Mucosa of gallbladder (tissue), 1 donor: ENCODE measurements at places on chromosomes 2 and 18.

DNA sequence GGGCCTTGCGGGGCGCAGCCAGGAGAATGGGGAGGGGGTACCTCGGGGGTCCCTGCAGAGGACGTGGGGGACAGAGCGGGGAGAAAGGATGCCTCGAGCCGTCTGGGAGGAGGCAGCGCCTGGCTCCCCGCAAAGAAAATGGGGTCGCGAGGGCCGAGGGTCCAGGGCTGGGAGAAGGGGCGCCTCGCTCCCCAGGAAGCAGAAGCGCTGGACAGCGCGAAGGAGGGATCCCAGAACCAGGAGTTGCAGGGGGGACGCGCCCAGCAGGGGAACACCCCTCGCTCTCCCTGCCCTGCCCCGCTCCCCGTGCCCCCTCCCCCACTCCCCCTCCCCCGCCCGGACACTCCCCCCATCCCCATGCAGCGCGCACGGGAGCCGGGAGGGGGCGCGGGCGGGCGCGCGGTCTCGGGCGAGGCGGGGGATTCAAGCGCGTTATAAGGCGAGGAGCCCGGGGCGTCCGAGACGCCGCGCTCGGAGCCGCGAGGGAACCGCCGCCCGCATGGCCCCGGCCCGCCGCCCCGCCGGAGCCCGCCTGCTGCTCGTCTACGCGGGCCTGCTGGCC lies at the start of gene ERFE:
TSS of gene ERFE (plus strand) at position 462 of the 562 bp plus-strand sequence. CDS start at position 500, 38 bp downstream.
- no peak for DNase-seq

GRCh38 chr18:24397131-24397693 lies 412 bp downstream of the OSBPL1A start:
- peak; percentile 67 for DNase-seq

DNA sequence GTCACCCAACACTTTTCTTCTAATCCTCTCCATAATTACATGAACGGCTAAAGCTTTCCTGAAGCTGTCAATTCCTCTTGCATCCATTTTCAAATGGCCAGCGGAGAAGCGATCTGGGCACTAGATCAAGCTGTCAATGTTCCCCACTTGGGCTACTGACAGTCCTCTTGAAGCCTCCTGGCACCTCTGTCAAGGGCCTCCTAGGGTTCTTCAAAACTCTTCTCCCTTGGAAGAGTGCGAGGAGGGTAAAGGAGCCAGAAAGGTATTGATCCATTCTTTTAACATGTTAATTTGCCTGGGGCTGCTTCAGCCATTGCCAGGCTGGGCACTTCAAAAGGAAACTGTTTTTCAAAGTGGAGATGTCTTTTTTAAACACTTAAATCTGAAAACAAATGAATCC lies 19.8 kb downstream of the EPHA4 start:
- DNase-seq = no peak

GRCh38 chr2:201182650-201183364 lies at the start of gene CASP10:
CASP10 (plus strand) TSS chr2:201183141; CDS start chr2:201185778, 2,637 bp downstream.
- peak; percentile 53 for DNase-seq

DNA sequence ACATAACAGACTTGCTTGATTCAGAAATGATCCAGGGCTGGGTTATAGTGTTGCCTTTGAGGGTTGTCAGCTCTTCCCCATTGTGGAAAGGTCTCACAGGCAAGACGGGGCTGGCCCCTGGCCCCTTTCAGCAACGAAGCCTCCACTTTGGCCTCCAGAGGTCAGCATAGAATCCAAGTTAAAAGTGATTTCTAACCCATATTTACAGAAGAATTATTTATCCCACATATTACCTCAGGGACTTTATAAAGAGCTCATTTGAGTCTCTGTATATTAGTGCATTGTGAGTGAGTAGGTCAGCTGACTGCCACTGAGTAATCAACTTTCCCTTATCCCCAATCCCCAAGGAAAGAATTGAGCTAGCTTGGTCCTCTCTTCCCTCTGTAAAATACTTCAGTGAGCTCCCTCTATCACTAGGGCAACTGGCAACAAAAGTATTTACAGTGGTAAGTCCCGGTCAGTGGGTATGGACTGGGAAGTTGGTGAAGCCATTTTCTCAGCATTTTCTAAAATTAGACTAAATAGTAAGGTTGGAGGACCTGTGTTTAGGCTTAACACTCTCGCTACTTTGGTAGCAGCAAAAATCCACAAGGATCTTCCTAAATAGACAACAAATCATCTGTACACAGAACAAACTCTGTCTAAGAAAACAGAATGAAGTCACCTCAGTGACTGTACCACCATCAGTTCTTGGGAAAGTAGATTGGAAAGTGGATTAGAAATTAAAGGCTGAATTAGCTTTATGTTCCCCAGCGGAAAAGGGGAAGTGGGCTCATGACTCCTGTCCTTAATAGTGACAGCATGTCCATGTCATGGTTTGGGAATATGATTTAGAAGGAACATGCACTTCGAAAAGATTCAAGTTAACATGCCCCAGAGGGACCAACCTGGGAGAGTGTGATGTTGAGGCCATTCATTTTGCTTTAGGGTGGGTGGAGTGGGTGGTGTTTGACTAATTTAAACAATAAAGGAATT lies 171.0 kb upstream of the SIX3 start:
- no peak for DNase-seq

GRCh38 chr2:57962861-57963260 lies 83.7 kb upstream of the VRK2 start:
- no peak for DNase-seq

- DNase-seq = no peak
Measured at GRCh38 chr18:3489462-3489861, 39.5 kb downstream of the TGIF1 start.

DNA sequence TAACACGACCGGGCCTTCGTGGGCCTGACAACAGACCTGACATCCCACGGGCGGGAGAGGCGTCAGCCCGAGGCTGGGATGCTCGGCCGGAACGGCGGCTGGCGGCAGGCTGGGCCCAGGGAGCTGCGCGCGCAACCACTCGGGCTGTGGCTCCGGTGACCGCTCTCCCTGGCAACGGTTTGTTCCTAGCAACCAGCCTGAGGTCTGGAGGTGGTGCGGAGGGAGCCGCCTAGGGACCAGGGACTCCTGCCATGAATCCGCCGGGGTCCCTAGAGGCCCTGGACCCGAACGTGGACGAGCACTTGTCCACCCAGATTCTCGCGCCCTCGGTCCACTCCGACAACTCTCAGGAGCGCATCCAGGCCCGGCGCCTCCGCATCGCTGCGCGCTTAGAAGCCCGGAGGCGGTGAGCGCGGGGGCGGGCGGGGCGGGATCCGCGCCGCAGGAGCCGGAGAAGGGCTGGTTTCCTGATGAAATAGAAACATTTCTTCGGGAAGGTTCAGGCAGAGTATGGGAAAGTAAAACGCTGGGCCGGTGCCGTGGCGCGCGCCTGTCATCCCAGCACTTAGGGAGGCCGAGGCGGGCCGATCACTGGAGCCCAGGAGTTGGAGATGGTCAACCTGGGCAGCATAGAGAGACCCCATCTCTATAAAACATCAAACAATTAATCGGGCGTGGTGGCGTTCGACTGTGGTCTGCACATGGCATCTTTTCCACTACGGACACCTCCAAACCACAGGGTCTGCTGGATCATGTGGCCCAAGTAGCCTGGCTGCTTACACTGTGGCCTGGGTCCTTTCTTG lies at the start of gene DRC1:
TSS of gene DRC1 (plus strand) at position 182 of the 803 bp plus-strand sequence. CDS start at position 252, 70 bp downstream.
- DNase-seq = peak; percentile 25

- no peak for DNase-seq
Measured at GRCh38 chr2:142495141-142495540, 364.3 kb upstream of the LRP1B start.

- DNase-seq = no peak
Measured at GRCh38 chr2:66461664-66462500, 27.0 kb downstream of the MEIS1 start.

DNA sequence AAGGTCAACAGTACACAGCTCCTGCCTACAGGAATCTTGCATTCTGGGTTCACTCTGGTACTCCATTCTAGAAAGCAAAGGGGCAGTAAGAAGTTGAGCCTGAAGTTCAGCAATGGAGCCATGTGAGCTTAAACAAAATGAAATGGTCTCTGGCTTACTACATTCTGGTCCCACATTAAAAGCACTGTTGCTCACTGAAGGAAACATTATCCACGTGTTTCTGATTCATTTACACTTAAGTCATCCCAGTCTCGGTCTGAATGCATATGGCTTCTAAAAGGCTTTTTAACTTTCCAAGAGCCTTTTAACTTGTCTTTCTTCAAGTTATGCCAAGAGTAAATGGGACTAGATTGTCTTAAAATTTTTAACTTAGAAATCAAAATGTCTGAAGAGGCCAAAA lies 177.8 kb downstream of the LNPK start:
- no peak for DNase-seq

DNA sequence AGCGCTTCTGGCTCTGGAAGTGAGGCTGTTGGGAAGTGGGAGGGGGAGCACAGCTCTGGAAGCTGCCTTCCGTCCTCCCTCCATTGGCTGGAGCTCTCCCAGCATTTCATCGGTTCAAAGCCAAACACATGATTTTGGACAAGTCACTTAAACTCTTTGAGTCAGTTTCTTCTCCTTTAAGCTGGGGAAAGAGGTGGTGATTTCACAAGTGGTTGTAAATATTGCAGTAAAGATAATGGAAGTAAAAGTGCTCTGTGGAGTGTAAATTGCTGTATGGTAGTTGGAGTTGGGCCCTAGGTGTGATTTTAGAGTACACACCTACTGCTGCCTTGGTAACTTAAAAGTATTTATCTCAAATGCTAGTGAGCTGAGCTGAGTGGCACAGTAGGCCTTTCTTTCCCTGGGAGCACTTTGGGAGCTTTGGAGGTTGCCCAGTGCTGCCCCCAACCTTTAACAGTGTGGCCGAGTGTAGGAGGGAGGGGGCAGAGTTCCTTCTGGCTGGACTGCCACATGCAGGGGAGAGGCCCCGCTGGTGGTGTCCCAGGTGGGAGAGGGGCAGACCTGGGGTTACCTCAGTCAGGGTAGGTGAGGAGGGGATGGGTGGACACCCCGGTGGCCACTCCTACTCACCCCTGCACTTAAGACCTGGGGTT lies 54.7 kb downstream of the ASAP2 start:
- peak; percentile 42 for DNase-seq

GRCh38 chr2:5618271-5618670 lies 73.9 kb upstream of the SOX11 start:
- DNase-seq = no peak

DNA sequence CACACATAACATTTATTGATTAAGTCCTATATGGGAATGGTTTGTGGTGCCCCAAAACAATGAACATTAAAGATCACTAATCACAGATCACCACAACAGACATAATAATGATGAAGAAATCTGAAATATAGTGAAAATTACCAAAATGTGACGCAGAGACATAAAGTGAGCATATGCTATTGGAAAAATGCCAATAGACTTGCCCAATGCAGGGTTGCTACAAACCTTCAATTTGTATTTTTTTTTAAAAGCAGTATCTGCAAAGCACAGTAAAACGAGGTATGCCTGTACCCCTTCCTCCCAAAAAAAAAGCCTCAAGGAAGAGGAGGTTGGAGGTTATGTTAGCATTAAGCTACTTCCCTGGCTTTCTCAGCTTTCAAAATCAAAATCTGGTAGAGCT lies 131.1 kb downstream of the RBMS1 start:
- no peak for DNase-seq

- no peak for DNase-seq
Measured at GRCh38 chr2:161552015-161552414, 72.2 kb upstream of the SLC4A10 start.

- no peak for DNase-seq
Measured at GRCh38 chr2:169315357-169315756, 47.0 kb downstream of the LRP2 start.

DNA sequence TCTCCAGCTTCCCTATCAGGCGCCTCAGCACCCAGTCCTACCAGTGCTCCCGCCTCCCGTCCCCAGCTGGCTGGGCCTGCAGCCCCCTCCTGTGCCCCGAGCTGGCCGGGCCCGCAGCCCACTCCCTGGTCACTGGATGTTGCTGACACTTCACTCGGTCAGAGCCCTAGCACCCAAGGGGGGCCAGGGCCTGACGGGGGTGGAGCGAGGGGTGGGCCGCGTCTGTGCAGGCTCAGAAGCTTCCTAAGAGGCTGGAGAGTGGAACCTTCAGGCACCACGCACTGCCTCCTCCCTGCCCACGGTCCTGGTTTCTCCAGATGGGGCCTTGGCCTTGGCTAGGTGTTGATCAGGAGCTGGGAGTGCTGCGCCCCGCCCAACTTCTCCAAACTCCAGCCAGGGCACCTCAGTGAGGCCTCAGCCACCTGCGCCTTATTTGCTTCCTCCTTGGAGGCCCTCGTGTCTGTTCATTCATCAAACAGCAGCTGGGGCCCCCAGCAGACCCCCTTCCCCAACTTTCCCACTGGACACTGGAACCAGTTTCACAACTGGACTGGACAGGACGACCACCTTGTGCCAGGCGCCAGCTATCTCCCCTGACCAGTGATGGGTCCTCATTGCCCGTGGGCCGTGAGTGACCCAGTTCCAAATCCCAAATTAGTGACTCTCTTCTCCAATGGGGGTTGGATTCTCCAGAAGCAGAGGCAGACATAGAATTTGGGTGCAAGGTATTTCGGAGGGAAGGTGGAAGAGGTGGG lies 16.7 kb downstream of the CAPN10 start:
- no peak for DNase-seq

DNA sequence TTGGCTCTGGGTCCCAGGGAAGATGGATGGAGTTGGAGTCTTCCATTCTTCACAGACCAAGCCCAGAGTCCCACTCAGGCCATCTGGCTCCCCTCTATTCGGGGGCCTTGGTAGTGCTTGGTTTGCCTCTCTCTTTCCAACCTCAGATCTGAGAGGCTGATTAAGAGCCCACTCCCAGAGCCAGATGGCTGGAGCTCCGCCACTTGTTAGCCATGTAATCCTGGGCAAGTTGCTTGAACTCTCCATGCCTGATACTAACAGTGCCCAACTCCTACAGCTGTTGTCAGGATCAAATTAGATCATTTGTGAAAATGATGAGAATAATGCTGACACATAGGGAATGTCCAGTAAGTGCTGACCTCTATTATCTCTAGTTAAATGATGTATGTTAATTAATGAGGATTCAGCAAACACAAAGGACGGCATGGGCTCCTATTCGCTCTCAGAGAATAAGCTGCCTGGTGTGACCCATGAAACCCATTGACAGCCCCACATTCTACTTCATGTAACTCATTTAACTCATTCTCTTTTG lies 46.6 kb upstream of the SLC14A1 start:
- no peak for DNase-seq

GRCh38 chr18:8337211-8337610 lies 272.0 kb upstream of the RAB12 start:
- no peak for DNase-seq

DNA sequence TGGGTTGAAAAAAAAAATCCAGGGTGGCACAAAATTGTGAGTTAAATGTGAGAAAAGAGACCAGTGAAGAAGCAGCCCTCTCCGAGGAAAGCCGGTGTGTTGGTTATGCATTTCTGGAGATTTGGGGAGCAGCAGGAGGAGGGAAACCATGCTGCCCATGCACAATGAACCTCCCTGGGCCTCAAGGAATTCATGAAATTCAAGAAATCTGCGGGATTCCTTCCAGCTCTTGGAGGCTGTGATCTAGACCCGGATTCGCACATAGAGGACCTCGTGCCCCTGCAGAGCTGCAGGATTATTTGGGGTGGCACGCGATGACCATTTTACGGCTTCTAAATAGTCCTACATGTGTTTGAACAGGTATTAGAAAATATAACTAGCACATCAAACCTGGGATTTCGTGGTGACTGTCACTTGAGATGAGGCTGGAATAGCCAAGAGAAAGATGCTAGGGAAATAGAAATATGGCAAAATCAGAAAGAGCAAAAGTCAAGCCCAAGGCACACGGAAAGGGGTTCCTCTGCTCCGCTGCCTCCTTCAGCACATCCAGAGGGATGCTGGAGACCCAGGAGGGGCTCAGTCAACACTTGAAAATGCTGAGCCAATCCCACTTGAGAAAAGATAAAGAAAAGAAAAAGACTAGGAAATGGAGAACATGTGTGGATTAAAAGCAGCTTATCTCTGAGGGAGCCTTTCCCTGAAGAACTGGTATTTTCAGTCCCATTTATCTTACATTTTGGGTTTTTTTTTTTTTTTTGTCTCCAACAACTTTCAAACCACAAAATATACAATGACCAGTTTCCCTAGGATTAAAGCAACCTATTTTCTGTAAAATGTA lies 22.0 kb downstream of the KCTD1 start:
- no peak for DNase-seq
